ENCODE measurements at places on chromosomes 6 and 20.

DNA sequence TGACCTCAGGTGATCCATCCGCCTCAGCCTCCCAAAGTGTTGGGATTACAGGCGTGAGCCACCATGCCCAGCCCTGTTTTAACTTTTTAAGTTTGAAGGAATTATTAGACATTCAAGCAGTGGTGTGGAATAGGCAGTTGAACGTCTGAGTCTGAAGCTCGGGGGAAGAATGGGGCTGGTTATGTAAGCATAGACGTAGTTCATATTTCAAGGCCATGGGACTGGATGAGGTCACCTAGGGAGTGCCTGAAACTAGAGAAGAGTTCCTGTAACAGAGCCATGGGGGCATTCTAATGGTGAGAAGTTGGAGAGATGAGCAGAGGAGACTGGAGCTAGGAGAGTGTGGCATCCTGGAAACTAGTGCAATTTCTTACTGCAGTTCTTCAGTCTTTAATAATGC, 6.4 kb downstream of the CDKAL1 start:
- DNase-seq: no peak

DNA sequence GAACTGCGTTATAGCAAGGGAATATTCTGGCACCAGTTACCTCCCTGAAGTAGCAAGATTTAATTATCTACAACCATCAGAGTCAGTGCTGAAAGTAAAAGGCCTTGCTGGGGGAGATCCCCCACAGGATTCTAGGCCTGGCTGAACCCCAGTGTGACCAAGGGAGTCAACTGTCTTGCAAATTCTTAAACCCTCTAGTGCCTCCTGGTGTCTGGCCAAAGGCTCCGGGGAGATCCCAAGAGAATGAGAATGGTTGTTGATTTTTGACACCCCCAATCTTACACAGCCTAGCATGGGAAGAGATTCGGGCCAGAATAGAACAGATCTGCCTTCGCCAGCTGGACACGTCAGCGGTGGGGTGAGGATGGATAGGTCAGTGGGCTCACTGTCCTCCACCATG, 179.4 kb downstream of the ERMARD start:
- DNase-seq: no peak

- no peak for DNase-seq
Observed at GRCh38 chr6:41571021-41571780, 25.0 kb downstream of the FOXP4 start.

- DNase-seq: peak; percentile 54
Observed at GRCh38 chr6:139262519-139263300, 29.1 kb downstream of the TXLNB start.

DNA sequence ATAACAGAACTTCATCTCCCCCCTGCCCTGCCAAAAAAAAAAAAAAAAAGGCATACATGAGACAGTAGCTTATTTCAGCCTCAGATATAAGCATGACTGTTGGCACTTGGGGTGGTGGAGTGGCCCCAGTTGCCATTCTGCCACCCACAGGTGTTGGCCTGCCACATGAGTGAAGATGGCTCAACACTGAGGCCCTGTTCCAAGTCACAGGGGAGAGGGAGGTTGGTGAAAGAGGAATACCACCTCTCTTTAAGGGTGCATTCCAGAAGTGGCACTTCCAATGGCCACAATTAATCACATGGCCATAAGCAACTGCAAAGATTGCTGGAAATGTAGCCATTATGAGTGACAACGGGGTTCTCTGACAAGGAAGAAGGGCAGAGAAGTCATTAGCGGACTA, 61.9 kb upstream of the JARID2 start:
- DNase-seq: no peak

- peak; percentile 86 for DNase-seq
Observed at GRCh38 chr20:9617940-9618339, 103.5 kb downstream of the LAMP5 start.

GRCh38 chr6:145137425-145137824, 597.9 kb downstream of the EPM2A start:
- DNase-seq: no peak

DNA sequence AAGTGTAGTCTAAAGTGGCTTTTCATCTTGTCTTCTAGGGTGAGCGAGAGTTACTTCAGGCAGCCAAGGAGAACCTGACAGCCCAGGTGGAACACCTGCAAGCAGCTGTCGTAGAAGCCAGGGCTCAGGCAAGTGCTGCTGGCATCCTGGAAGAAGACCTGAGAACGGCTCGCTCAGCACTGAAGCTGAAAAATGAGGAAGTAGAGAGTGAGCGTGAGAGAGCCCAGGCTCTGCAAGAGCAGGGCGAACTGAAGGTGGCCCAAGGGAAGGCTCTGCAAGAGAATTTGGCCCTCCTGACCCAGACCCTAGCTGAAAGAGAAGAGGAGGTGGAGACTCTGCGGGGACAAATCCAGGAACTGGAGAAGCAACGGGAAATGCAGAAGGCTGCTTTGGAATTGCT, 27.1 kb downstream of the C20orf173 start:
- DNase-seq: no peak

GRCh38 chr6:157741948-157742556, 81.0 kb upstream of the SNX9 start:
- no peak for DNase-seq

GRCh38 chr6:62283796-62284411, 2.1 kb downstream of the KHDRBS2 start:
- peak; percentile 72 for DNase-seq

DNA sequence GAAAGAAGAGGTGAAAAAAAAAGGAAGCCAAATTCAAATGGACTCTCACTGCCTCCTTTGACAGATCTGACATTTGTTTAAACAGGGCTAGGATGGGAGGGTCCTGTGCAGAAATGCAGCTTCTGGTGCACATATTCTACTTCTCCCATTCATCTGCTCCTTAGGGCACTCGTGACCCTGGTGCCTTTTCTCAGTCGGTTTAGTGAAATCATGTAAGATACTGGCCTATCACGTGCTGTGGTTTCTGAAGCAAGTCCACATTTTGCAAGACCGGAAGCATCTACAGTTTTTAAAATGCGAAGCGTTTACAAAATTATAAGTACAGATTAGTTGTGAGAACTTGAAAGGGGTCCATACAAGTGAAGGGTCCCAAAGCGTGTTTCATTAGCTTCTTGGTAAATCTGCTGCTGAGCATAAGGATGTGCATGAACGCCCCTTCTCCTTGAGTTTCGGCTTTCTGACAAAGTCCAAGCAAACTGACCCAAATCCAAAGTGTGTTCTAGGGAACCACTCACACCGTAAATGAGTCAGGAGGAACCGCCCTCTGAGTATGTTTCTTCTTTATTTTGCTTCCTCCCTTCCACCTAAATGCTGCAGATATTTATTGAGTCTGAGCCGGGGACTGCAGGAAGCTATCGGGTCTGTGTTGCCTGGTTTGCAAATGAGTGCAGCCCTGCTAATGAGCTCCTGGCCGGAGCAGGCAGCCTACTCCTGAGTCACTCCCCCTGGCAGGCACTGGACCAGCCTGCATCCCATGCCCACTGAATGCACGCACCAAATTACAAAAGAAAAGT, 323.8 kb upstream of the JARID2 start:
- no peak for DNase-seq

GRCh38 chr6:159107451-159108260, 61.5 kb upstream of the FNDC1 start:
- DNase-seq: no peak

DNA sequence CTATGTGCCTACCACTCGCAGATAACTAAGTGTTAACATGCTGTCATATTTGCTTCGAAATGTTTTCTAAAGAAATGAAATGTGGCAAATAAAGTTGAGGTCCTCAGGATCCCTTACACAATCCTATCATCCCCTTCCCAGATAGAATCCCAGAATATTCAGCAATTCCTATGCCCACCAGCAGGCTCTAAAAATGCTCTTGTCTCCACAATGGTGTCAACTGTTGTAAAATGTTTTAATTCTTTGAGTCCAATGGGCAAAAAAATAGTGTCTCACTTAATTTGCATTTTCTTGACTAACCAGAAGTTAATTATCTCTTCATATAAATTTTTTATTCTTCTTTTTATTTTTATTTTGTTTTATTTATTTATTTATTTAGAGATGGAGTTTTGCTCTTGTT, 103.9 kb upstream of the MAP7 start:
- no peak for DNase-seq

- peak; percentile 34 for DNase-seq
Observed at GRCh38 chr20:58892932-58893224, 40.4 kb downstream of the GNAS start.

DNA sequence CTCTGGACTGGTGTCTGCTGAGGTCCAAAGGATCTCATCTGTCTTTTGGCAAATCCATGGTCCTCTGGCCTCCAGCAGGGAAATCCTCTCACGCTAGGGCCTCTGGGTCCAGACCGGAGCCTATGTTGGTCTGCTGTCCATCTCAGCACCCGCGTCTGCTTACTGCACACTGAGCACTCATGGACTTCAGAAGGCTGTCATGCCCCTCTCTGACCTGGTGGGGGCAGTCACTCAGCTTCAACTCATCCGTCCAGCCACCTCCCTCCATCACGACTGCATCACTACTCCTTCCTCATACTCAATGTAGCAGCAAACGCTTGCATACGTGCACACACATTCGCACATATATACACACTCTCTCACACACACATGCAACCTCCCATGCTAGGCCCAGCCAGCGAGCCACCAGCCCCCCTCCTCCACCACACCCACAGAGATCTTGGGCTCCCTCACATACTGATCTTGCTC, 33.3 kb downstream of the GABRR2 start:
- no peak for DNase-seq

- no peak for DNase-seq
Observed at GRCh38 chr6:169677096-169677495, 24.7 kb downstream of the WDR27 start.

DNA sequence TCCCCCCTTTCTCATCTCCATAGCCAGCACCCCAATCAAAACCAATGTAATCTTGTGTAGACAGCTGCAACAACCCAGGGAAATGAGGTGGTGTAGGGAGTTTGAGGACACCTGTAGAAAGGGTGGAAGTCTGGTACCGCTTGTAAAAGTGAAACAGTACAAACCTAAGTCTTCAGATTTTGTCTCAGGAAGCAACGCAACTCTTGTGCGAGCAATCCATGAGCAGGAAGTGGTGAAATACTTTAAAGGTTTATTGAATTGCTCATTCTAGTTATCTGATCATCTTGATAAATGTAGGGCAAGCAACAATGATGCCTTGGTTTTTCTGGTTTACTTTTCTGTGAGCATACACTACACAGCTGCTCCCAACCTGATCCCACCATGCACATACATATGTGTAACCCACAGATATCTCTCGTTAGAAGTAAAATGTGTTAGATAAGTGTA, 71.1 kb upstream of the THEMIS start:
- no peak for DNase-seq

GRCh38 chr20:58742668-58743566, 50.3 kb downstream of the NPEPL1 start:
- no peak for DNase-seq

GRCh38 chr6:108902382-108902792, 54.2 kb downstream of the ARMC2 start:
- no peak for DNase-seq

DNA sequence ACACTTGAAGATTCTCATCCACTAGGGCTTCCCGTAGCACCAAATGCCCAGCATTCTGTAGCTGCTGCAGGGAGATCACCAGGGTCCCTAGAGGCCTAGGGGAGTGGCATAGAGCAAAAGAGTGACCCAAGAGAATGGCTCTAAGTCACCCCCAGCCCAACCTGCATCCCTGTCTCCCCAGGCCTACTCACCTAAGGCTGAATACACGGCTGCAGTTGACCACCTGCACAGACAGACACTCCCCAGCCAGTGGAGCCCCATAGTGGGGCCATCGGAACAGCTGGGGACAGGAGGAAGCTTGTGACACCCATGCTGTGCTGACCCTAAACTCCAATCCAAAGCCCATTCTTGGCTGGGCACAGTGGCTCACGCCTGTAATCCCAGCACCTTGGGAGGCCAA, 9.5 kb upstream of the SPAG4 start:
- DNase-seq: no peak

- no peak for DNase-seq
Observed at GRCh38 chr6:52176550-52176949, 9.6 kb upstream of the IL17A start.

DNA sequence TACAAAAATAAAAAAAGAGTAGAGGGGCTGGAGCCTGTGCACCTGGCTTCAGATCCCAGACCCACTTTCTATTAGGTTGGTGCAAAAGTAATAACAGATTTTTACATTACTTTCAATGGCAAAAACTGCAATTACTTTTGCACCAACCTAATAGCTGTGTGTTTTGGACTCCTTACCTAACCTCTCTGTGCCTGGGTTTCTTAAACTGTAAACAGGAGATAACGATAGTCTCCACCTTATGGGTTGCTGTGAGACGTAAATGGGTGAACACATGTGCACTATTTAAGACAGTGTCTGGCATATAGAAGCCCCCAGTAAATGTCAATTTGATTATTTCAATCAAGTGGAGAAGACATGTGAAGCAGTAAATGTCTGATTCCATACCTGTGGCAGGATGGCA, 89.7 kb downstream of the TFAP2C start:
- no peak for DNase-seq

GRCh38 chr6:86963352-86963751, 26.0 kb downstream of the HTR1E start:
- DNase-seq: no peak

DNA sequence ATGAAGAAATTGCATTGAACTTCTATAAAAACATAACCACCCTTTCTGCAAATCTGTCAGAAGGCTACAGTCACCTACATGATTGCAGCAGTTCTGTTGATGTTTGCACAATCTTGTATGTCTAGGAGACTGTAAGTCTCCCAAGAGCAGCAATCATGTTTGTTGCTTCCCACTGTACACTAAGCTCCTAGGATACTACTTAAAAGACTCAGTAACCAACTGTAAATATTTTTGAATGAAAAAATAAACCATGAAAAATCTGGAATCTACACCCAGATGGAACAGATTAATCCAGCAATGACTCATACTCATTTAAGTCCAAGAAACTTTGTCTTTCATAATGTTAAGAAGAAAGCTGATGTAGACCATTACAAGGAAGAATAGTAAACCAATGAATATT, 168.5 kb upstream of the ATXN1 start:
- DNase-seq: no peak

DNA sequence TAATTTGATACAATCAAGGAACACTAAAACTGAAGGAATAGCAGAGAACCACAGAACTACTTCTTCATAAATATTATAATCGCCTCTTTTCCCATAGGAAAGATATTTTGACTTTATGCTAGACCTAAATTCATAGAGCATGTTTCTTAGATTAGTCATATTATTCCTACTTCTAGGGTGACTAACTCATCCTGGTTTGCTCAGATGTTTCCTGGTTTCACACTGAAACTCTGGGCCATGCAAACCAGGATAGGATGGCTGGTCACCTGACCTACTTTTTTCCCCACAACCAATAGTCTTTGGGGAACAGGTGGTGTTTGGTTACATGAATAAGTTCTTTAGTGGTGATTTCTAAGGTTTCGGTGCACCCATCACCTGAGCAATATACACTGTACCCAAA, 42.8 kb downstream of the MMS22L start:
- no peak for DNase-seq
